ENCODE measurements at places on chromosomes 13 and 19.

DNA sequence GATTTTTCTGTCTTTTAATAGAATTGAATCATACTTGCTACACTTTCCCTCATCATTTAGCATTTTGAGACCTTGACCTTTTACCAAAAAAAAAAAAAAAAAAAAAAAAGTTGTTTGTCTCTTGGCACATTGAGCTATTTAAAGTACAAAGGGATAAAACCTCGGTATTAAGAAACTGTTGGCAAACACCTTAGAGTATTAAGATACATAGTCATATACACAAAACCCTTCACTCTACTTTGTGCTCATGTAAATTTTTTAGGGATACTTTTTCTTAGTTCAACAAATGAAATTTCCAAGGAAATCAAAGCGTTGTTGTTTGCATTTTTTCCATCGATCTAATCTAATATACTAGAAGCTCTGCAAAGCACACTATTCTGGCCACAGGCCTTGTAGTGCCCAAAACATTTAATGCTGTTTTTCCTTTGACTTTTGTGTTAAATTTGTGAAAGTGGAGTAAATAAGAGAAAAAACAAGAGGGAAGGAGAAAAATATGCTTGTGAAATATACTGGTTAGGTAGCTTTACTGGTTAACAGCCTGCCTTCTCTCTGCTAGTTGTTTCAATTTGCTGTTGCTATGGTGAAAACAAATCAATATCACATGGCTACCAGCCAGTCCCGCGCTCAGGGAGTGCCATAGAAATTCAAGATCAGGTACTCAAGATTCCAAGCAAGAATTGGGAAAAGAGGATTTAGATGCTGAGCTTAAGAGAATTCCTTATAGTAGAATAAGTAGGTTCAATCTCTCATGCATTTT, 2.6 kb downstream of the MBNL2 start:
- DNase-seq = peak; percentile 58

GRCh38 chr19:40811478-40812341, 12.7 kb downstream of the EGLN2 start:
- no peak for DNase-seq

DNA sequence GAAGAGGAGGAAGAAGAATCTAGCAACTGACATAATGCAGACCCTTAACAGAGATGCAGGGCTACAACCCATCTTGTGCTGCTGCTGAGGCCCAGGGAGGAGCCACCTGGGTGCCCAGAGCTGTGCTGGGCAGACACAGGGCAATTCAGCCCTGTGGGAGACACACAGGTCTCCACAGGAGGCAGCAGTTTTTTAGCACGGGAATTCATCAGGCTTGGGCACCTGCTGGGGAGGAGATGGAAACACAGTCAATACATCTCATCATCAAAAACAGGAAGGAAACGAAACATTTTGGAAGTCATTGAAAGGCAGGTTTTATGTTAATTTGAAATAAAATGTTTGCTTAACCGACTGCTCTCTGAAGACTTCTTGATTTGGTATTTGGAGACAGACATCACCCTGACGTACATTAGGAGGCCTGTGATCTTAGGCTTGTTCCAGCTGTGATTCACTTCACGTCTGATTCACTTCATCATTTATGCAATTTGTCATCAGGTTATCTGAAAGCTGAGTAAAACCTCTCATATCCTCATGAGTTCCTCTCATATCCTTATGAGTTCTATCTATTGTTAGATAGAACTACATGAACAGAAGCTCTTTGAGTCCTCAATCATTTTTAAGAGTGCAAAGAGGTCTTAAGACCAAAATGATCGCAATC, 77.4 kb downstream of the CYSLTR2 start:
- DNase-seq = peak; percentile 94

GRCh38 chr13:21013682-21014038, 47.7 kb downstream of the LATS2 start:
- no peak for DNase-seq

DNA sequence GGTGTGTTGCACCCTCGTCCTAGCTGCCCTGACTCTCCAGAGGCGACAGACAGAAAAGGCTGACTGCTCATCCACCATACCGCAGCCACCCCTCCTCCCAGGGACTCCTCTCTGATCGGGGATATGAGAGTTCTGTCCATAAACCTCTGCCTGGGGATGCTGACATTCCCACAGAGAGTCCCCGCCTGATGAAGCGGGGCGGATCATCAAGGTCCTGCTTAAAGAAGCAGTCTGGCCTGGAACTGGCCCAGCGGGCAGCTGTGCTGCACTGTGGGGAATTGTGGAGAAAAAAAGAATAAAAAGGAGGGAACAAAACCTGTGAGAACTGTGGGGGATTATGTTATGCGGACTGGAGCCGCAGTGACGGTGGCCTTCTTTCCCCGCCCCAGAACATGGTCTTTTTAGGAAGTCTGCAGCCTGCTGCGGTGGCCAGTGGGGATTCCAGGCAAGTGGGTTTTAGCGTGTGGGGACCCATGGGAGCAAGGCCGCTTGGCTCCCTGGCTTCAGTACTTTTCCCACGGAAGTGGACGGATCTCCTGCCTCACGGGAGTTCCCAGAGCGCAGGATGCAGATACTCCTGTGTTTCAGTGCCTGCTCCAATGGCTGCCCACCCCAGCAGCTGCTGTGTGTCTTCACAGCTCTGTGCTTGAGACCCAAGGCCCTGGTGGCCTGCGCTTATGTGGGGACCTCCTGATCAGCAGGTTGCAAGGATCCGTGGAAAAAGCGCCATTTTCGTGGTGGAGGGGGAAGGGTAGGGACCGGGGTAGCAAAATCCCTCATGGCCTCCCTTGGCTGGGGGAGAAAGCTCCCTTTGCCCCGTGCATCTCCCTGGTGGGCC, 1456.2 kb upstream of the SLC10A2 start:
- no peak for DNase-seq

- no peak for DNase-seq
Observed at GRCh38 chr19:29324291-29324680, 111.3 kb upstream of the UQCRFS1 start.

GRCh38 chr13:93721483-93721882, 494.9 kb downstream of the GPC6 start:
- no peak for DNase-seq

- DNase-seq = no peak
Observed at GRCh38 chr13:48487968-48488367, 44.9 kb downstream of the RCBTB2 start.

- DNase-seq = no peak
Observed at GRCh38 chr13:41299316-41300094, 11.6 kb upstream of the NAA16 start.

- no peak for DNase-seq
Observed at GRCh38 chr19:29499921-29500590, 25.7 kb upstream of the VSTM2B start.

- DNase-seq = no peak
Observed at GRCh38 chr19:14830702-14831101, 4.3 kb downstream of the OR7A5 start.

DNA sequence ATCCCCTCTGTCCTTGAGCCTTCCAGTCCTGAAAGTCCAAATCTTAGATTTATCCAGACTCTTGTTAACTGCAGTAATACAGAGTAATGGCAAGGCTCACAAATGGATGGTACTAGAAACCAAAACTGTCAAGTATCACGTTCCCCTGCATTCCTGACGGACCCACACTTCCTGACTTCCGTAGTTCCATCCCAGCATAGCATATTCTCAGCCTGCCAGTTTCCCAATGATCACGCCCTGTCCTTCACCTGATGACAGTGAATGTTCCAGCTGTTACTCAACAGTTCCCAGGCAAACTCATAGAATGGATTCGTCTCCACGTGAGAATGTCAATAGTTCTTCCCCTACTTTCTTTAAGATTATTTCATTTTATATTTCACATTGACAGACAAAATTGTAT, 33.6 kb downstream of the SLC7A1 start:
- no peak for DNase-seq
